ENCODE measurements at places on chromosomes 11 and 22.
A peak's percentile ranks its signal among the peaks of the same experiment; 100 is the strongest.

- no peak for DNase-seq
These were observed 28.4 kb upstream of the RFPL3 start for GRCh38 chr22:32329202-32329645.

GRCh38 chr22:49100773-49101172 is 726.9 kb downstream of the BRD1 start:
- no peak for DNase-seq

- no peak for DNase-seq
These were observed 43.5 kb downstream of the GNB1L start for GRCh38 chr22:19811211-19811621.

DNA sequence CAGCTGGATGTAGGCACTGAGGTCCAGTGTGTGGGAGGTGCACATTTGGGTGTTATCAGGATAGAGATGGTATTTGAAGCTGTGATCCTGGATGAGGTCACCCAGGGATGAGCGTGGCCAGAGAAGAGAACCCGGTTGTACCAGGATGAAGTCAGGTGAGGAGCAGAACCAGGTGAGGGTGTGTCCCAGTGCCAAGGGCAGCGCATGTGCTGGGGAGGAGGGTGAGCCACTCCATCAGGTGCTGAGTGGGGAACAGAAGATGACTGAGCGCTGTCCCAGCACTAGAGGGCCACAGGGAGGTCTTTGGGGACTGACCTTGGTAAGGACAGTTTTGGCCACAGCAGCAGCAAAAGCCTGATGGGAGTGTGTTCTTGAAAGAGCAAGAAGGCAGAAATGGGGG is 2.7 kb downstream of the ARL2 start:
- no peak for DNase-seq

- DNase-seq = no peak
These were observed 115.0 kb upstream of the NARS2 start for GRCh38 chr11:78689585-78690153.

GRCh38 chr22:29690476-29690875 is 29.3 kb upstream of the CABP7 start:
- DNase-seq = no peak

DNA sequence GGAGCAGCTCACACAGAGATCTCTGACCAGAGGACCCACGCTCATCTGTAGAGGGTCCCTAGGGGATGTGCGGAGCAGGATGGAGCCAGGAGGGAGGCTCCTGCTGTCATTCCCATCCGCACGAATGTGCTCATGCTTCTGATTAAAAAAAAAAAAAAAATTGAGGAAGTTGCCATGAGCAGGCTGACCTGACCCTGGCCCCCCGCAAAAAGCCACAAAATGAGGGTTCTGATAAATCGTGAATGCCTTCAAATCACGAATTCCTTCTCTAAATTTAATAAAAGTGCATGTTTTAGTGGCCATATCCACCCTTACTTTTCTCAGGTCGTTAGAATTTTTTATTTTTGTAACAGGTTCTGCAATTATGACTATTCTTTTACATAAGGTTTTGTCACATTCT is 378.2 kb downstream of the OPCML start:
- DNase-seq = no peak

DNA sequence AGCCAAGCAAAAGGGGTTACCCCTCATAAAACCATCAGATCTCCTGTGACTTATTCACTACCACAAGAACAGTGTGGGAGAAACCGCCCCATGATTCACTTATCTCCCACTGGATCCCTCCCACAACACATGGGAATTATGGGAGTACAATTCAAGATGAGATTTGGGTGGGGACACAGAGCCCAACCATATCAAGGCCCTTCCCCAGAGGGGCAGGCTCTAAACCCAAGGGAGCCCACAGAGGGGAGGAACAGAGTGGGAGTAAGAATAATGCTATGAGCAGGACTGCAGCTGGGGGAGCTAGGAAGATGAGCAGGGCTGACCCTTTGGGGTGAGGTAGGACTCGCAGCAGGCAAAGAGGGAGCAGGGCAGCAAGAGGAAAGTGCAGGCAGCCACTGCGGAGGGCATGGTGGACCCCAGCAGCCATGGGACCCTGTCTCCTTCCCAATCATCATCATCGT is 59.3 kb downstream of the CD82 start:
- peak; percentile 8 for DNase-seq

- DNase-seq = no peak
These were observed 143.2 kb downstream of the OPCML start for GRCh38 chr11:133388975-133389568.

- DNase-seq = no peak
These were observed 12.9 kb upstream of the ARHGAP42 start for GRCh38 chr11:100674212-100674611.

DNA sequence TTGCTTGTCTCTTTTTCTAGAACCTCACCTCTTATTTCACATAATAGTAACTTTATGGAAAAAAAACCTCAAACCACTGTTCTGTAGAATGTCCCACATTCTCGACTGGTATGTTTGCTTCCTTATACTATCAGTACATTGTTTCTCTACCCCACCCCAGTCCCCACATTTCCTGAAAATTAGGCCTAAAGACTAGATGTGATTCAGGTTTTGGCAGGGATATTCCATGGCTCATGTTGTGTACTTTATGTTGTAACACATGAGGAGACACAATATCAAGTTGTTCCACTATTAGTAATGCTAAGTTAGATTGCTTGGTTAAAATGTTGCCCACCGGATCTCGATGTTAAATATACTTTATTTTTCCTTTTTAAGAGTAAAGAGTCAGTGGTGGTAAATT is 34.7 kb downstream of the DDIAS start:
- DNase-seq = no peak
